ENCODE measurements at places on chromosomes 5 and 9.
A peak's percentile ranks its signal among the peaks of the same experiment; 100 is the strongest.

DNA sequence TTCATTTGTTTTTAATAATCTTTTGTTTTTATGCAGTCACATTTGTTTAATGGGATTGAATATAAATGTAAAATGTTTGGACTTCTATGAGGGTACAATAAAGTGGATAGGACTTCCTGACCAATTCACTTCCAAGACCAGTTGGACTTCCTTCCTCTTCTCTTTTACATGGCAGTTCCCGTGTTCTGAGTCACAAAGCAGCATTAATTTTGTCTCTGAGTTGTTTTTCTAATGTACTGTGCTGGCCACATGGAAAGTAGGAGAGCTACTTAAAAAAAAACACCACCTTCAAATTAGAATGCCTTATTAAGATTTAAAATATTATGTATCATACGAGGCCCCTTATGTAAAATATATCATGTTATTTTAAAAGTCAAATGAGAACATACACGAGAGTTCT is 87.3 kb downstream of the CCDC171 start:
- no peak for DNase-seq

- DNase-seq = no peak
Measured at GRCh38 chr9:125634040-125634717, 72.8 kb downstream of the MAPKAP1 start.

GRCh38 chr9:78525986-78526560 is 229.1 kb downstream of the PSAT1 start:
- no peak for DNase-seq

DNA sequence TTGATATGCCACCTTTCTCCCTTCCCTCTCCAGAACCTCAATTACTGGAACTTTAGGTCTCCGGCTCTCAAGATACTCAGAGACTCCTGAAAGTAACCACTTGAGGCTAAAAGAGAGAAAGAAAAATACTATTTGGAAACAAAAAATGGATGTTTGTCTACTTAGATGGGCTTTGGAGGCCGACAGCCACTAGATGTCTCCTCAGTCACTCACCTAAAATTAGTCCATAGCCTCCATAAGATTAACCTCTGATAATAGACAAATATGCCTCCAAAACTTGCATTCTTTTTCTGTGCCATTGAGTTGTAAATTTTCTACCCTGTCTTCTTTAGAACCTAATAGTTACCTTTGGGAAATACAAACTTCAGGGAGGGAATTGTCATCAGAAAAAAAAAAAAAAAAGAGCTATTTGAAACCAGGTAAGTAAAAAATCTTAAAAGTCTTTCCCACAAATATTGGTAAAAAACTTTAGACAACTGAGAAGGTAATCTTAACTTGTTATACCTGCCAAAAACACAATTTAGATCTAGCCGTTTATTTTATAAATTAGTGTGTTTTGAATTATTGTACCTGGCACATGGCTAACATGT is 11.2 kb upstream of the PCDH1 start:
- no peak for DNase-seq

DNA sequence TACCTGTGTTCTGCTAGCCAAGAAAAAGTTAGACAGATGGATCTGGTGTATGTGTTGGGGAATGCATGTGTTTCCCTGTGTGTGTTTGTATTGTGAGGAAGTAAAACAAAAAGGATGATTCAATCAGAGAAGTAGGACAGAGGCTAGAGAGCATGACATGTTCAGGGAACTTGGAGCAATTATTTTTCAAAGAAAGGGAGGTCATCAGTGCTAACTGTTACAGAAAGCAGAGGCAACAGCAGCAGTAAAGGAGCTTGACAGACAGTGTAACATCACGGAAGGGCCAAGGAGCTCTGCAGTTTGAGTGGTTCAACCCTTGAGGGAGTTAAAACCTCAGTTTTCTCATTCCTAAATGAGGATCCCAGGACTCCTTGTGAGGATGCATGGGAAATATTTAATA is 13.2 kb downstream of the SPINK1 start:
- DNase-seq = no peak

DNA sequence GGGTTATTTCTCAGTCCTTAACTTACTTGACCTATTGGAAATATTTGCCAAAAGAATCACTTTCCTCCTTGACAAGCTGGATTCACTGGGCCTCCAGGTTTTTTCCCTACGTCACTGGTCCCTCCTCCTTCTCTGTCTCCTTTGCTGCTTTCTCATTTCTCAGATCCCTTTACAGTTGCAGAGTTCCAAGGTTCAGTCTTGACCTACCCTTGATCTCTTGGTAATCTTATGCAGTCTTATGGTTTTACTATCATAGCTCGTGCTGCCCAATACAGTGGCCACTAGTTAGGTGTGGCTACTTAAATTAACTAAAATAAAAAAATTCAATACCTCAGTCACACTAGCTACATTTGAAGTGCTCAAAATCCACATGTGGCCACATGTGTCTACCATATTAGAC is 11.4 kb downstream of the SLC38A9 start:
- DNase-seq = no peak

DNA sequence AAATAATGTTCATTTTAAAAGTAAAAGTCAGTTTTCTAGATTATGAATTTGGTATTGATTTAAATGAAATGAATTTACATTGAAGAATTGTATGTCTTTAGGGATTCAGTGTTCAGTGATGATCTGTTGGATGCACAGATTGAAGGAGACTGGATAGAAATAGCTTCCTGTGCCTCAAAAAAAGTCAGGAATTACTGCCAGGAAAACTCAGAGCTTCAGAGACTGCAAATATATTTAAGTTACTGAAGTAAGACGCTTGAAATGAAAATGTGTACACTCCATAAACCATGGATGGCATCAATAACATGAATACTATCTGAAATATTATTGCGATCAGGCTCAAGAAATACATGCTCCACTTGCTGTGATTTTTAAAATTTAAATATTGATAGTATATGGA is 60.3 kb downstream of the ADCY2 start:
- DNase-seq = no peak

DNA sequence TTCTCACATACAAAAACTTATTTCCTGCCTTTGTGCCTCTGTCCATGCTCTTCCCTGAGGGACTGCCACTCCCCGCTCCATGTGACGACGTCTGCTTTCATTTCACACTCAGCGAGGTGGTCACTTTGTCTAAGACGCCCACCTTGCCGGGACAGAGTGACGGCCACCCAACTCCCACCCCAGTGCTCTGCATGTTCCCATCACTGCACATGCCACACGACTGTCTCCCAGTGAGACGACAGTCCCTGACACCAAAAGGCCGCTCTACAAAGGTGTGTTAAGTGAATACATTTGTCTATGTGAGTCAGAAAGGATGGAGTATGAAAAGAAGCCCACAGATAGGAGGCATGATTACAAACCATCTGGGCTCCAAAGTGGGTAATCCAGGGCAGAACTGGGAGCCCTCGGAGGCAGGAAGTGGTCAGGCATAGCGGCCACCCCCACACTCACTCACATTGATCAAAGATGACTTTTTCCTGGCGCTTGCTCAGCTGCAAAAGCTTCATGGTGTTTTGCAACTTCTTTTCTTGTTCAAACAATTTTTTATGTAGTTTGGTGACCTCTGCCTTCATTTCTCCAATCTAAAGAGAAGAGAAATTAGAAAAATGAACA is 185.8 kb downstream of the CDK5RAP2 start:
- peak; percentile 49 for DNase-seq

DNA sequence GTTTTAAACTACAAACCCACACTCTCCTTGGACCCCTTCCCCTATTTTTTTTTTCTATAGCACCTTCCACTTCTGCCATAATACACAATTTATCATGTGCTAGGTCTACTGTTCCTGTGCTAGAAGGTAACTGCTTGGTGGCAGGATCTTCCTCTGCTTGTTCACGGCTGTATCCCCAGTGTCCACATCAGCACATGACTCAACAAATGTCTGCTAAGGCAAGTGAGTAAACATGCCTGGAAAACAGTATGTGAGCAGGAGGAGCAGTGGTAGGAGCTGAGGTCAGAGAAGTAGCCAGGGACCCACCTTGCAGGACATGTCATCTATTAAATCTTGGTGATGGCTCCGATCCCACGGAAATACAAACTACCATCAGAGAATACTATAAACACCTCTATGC is 79.4 kb downstream of the AUH start:
- no peak for DNase-seq

- DNase-seq = no peak
Measured at GRCh38 chr5:56587381-56588130, 227.8 kb upstream of the MAP3K1 start.

GRCh38 chr9:28050046-28050445 is 476.8 kb upstream of the C9orf72 start:
- DNase-seq = no peak

GRCh38 chr5:150109921-150110320 is 23.6 kb upstream of the CSF1R start:
- DNase-seq = no peak

- no peak for DNase-seq
Measured at GRCh38 chr9:113345190-113345589, 4.2 kb upstream of the BSPRY start.

DNA sequence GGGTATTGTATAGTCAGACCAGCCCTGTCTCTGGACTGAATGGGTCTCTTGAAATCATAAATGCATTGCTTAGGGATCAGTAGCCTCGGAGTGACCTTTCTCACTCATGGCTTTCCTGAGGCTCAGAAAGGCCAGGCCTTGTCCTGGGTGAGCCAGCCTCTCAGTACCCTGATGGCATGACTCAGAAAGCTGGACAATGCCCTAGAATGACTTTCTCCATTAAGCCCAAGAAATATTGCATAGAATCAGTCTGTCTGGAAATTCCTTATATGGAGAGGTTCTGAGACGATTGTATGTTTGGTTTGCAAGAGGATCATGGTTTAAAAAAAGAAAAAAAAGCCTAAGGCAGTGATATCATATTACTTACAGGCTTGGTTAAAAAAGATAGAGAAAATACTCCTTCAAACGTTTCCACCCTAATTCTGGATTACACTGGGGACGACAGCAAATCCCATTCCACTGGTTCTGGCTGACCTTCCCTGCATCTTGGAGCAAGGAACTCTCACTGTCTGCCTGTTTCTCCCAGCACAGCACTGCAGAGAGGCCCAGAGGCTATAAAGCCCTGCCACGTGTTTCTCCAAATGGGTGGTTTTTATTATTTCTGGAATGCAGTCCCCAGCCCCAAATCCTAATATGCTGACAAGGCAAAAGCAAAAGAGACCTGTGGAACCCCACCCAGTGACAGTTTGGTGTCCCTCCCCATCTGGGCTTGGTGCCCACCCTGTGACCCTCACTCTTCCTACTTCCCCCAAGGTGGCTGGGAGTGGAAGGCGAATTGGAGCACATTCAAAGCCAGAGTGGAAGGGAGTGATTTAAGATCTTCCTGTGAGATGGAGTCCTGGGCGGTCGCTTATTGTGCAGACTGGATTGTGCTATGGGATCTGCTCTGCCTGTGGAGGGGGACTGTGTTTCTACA is 34.4 kb downstream of the MAP1B start:
- DNase-seq = no peak

DNA sequence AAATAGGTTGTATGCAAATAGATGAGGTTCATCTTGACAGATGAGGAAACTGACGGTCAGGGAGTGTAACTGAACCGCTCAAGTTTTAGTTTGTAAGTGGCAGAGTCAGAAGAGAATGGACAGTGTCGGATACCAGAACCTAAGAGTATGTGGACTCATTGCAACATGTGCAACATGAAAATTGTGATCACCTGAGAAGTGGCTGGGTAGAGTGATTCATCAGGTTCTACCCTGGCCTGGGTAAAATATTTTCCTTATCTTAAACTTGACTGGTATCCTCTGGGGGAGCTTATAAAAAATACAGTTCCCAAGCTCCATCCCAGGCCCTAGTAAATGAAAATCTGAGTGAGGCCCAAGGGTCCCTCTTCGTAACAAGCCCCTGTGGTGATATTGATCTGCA is 35.2 kb upstream of the MIER3 start:
- no peak for DNase-seq

DNA sequence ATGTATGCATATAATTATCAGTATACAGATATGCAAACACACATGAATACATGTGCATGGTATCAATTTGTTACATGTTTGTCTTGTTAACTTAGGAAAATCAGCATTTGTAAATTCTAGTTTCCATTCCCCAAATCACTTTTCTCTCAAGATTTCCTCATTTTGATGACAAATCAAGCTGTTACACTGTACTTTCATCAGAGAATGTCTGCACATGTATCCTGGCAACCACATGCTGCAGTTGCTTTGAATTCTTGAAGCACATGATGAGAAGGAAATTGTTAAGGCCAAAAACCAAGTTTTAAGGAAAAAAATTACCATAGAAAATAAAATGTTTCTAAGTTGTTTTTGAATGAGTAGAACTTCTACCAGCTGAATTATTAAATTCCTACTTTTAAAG is 1834.5 kb downstream of the EFNA5 start:
- DNase-seq = no peak

- DNase-seq = no peak
Measured at GRCh38 chr5:83895860-83896259, 175.2 kb upstream of the HAPLN1 start.

DNA sequence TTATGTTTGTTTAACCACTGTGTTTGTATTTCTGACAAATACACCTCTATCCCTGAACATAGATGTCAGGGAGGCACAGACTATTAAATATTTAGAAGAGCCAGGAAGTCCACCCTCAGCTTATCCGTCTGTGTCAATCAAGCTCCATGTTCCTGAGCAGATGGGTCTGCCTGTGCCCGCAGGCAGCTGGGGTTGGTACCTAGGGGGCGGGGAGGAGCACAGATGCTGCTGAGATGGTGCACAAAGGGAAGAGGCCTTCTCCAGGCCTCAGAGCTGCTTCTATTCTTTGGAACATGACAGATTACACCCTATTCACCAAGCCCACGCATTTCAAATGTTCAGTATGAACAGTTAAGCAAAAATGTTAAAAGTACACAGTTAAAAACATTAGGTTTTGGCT is 142.1 kb downstream of the EPB41L4A start:
- no peak for DNase-seq

DNA sequence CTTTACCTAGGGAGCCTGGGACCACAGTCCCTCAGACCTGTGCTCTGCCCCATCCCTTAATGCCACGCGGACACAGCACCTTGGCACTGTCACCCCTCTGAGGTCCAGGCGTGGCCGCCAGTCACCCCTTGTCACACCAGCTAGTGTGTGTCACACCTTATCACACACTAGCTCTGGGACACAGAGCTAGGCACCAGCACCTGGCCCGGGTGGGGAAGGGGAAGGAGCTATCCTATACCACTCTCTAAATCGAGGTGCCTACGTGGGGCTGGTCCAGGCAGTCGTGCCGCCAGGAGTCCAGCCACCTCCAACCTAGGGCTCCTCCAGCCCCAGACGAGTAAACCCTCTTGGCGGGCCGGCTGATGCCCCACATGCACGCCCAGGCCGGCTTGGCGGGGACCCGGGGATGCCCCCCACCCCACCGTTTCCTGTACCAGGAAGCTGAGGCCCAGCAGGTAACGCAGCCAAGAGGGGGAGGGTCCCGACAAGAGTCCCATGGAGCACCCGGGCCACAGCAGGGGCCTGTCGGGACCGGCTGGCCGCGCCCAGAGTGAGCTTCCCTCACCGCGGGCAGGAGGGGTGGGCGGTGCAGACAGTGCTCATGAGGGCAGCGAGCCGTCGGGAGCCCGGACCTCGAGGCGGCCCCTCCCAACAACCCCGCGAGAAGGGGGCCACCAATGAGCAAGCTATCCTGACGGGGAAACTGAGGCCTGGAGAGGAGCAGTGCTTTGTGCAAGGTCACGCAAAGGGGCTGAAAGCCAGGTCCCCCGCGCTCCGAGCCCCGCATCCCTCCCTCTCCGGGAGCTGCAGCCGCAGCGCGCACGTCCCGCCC is 550 bp downstream of the CORO2A start:
- DNase-seq = no peak

Data from stimulated activated CD4-positive, alpha-beta T cell treated with anti-CD3 and anti-CD28 coated beads, Interleukin-15, amount 100 ng/mL, for 48 hours (primary cell).